Fibroblast of skin of left quadriceps (primary cell): ENCODE measurements at places on chromosomes 6 and 20.

GRCh38 chr6:129130959-129131681 lies 248.2 kb downstream of the LAMA2 start:
- no peak for DNase-seq

GRCh38 chr6:139380611-139381010 lies 6.2 kb upstream of the CITED2 start:
- DNase-seq: no peak

- DNase-seq: no peak
These were observed 191.2 kb downstream of the MANEA start for GRCh38 chr6:95768539-95768938.

- peak; percentile 67 for DNase-seq
These were observed 9.9 kb downstream of the TTI1 start for GRCh38 chr20:38023181-38024001.

GRCh38 chr6:25042036-25042521 lies 106.3 kb upstream of the RIPOR2 start:
- DNase-seq: no peak

DNA sequence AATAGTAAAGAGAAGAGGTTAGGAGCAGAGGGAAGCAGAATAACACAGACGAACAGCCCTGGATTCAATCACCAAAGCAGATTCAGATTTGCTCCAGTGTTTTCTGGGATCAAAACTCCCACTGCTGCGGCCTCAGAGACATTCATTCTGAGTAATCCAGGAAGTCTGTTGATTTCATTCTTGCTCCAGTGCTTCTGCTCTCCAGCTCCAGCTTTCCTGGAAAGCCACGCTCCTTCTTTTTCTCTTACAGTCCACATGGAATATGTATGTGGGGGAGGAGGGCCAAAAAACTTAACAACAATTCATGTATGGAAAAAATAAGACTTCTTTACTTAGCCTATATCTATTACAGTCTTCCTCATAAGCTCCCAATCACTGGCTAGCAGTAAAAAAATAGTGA lies 26.4 kb upstream of the UST start:
- DNase-seq: peak; percentile 31

- DNase-seq: no peak
These were observed 54.1 kb downstream of the VEGFA start for GRCh38 chr6:43823879-43824702.

DNA sequence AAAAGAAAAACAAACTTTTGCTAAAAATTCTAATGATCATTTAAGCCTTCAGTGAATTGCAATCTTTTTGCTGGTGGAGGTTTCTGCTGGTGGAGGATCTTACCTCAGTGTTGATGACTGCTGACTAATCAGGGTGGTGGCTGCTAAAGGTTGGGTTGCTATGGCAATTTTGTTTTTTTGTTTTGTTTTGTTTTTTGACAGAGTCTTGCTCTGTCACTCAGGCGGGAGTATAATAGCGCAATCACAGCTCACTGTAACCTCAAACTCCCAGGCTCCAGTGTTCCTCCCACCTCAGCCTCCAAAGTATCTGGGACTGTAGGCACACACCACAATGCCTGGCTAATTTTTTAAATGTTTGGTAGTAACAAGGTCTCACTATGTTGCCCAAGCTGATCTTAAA lies 94.7 kb downstream of the ANKRD6 start:
- no peak for DNase-seq

DNA sequence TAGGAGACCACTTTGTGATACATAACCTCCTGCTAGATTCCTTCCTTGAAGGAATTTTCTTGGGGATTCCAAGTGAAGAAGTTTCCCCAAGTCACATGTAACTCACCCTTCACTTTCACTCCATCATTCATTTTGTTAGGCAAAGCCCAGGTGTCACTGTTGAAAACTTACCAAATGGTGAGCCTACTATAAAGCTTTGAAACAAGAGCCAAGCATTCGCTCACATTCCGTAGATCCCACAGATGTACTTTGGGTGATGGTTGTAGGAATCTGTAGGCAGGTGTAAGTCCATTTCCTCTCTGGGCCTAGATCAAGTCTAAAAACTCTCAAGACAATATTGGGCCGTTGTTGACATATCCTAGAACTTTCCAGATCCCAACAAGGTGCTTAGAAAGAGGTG lies 74.1 kb downstream of the PRDM1 start:
- no peak for DNase-seq

- no peak for DNase-seq
These were observed 18.1 kb downstream of the SNX3 start for GRCh38 chr6:108242721-108243120.

DNA sequence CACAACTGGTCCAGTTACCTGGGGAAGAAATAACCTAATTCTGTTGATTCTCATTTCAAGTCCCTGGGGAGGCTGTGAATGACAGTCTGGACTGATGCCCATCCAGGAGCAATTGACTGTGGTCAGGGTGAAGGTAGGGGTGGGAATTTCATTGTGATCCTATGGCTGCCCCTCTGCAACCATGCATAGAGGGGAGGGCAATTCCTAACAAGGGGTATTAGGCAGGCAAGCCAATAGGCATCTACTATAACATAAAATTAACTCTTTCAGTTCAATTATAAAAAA lies 44.0 kb upstream of the TRAM2 start:
- DNase-seq: no peak

- no peak for DNase-seq
These were observed 322.4 kb downstream of the TFAP2B start for GRCh38 chr6:51141080-51141479.

DNA sequence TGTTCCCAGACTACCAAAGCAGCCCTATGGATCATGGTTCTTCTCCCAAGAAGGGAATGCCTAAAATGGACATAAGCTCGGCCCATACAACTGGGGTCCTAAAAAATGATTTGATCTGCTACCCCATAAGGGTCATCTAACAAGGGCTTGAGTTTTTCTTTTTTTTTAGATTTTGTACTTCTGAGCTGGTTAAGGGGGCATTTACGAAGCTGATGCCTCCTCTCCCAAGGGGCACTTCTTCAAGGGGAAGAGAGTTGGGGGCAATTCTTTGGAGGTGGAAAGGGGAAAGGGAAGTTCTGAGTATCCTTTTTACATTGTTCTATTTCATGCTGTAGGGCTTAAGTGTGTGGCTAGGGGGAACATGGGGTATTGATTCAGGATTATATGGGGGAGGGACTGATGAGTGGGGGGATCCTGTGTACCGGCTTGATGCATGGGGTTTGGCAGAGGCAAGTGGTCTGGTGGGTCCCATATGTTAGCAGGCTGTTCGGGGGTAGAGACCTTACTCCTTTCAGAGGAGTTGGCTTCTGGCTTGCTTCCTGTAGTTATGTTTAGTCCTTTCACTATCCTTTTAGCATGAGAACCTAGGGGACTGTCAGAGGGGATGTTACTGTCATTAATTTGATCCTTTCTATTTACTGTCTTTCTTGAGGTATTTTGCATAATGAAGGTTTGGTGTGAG lies 8.1 kb upstream of the ZNFX1 start:
- DNase-seq: no peak

DNA sequence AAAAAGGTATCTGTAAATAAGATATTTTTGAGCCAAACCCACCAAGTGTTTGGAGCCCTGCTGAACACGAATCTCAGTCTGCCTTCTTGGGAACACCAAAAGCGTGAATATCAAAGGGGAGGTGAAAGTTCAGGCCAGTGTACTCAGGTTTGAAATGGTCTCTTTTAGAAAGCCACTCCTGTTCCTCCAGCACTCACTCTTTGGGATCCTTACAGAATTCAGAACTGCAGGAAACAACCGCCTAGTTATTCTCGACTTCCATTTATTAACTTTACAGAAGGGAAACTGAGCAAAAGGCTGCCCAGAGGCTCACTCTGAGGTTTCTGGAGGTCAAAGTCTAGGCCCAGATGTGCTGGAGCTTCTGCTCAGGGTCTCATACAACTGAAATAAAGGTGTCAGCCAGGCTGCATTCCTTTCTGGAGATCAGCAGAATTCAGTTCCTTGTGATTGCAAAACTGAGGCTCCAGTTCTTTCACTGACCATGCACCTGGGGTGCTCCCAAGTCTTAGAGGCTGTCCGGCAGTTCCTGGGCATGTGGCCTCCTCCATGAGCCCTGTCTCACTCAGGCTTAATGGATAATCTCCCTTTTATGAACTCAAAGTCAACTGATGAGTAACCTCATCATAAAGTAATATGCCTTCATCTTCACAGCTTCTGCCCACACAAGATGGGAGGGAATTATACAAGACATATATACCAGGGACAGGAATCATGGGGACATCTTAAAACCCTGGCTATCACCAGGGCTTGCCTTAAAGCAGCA lies 65.5 kb upstream of the TNFAIP3 start:
- no peak for DNase-seq

- no peak for DNase-seq
These were observed 128.5 kb downstream of the HFE start for GRCh38 chr6:26215585-26216358.

GRCh38 chr6:92790381-92790780 lies 629.0 kb downstream of the EPHA7 start:
- DNase-seq: no peak

GRCh38 chr6:117191448-117191847 lies 73.9 kb upstream of the VGLL2 start:
- DNase-seq: no peak

- DNase-seq: peak; percentile 4
These were observed 233.6 kb upstream of the ASCC3 start for GRCh38 chr6:101114703-101115102.

- no peak for DNase-seq
These were observed 339.6 kb upstream of the PRDM1 start for GRCh38 chr6:105746509-105746908.

DNA sequence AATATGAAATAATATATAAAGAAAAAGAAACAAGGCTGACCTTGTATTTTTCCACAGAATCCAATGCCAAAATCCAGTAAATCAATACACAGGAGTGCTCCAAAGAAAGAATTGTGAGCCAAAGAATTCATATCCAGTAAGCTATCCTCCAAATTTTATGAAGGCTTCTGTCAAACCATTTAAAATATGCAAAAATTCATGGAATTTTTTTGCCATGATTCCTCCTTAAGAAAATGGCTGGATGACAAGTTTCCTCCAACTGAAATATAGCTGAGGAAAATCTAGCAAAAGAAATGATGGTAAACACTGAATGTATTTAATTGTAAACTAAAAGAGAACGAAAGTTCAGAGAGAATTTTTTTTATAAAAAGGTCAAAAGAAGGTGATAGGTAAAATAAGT lies 290.3 kb downstream of the UBE3D start:
- DNase-seq: peak; percentile 12

DNA sequence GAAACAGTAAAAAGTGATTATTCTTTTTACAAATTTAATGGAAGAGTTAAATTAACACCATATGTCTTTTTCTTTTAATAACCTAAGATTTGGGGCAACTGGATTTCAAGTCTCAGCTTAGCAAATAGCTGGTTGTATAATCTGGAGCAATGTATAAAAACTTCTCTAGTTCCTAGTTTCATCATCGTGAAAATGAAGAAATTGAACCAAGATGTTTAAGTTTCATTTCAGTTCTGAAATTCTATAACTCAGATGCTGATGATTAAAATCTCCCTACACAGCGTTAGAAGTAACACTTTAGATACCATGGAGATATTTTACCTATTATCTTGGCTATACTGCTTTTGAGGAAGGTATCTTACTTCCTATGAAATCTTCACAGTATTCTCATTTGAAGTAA lies 252.0 kb downstream of the KIF16B start:
- DNase-seq: no peak

DNA sequence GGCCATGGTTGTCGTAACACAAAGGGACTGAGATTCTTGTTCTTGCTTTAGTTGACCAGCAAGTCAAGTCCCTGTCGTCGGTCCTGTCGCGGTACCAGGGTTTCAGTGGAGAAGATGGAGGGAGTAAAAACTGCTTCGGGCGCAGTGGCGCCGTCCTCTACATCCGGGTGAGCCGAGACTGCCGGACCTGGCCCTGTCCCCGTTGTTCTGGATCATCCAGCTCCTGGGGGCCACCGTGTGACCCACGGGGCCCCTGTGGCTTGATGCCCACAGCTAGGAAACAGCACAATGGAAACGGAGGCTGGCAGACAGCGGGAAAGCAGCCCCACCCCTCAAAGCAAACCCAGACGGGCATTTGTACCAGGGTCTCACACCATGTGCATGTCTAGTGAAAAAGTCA lies 15.0 kb downstream of the MTG2 start:
- DNase-seq: no peak

- DNase-seq: no peak
These were observed 77.1 kb downstream of the GPR63 start for GRCh38 chr6:96760153-96760687.

DNA sequence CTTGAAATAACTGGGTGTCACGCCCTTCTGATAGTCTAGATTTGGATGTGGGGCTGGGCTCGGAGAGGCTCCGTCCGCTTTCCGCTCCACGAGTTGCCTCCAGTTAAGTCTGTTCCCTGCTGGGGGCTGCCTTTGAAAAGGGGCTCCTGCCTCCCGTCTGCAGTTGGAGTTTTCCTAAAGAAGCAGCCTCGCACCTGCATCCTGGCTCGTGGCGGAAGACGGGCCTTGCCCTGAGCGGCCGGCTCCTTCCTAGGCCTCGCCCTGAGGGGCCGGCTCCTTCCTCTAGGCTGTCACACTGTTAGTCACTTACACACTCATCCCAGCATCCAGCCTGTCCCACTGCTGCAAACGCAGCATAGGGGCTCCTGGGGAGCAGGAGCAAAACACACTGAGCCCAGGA lies 74.4 kb downstream of the SMOC2 start:
- DNase-seq: no peak

GRCh38 chr20:4041748-4042411 lies 26.5 kb upstream of the RNF24 start:
- DNase-seq: peak; percentile 82

DNA sequence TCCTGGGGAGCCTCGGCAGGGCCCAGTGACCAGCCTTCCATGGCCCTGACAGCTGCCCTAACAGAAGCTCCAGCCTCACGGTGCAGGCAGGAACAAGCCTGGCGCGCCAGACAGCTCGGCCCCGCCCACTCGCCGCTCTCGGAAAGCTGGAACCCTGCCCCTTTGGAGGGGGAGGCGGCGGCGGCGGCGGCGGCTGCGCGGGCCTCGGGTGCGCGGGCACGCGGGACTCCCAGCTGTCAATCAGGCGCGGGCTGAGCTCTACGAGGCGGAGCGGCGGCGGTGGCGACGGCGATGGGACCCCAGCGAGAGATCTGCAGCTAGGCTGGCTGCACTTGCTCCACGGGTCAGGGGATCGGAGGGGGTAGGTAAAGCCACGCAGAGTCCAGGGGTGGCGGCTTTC lies at the start of gene NRSN1:
TSS of gene NRSN1 (plus strand) at position 236 of the 400 bp plus-strand sequence. CDS start 8,113 bp downstream, outside the sequence.
- DNase-seq: no peak

DNA sequence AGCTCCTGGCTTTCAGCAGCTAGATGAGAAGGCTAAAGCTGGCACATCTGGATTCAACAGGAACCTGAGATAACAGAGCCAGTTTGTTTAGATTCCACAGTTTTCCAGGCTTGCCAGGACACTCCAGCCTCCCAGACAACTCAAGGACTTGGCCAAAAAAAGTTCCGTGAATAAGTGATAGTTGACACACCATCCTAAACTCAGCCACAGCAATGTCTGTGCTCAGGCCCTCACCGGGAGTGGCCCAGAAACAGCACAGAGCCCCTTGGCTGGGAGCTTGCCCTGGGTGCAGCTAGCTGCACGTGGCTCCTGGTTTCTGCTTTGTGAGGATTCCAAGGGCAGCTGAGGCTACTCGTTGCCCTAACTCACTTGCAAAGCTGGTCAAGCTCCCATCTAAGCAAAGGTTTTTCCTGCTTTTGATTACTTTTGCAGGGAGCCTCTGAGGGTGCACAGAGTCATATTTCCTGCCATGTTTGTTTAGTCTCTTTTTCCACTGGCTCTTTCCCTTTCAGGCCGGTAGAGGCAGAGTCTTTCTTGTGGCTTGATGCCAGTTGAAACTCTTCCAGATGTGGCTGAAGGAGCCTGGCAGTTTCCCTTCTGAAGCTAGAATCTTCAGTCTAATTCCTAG lies 118.3 kb upstream of the ECI2 start:
- DNase-seq: peak; percentile 61

- no peak for DNase-seq
These were observed 116.1 kb upstream of the INSM1 start for GRCh38 chr20:20251836-20252235.

- no peak for DNase-seq
These were observed 987 bp downstream of the TMEM181 start for GRCh38 chr6:158560836-158561320.
